ENCODE measurements at places on chromosomes 7 and 10. TPM values are rescaled to one million over a fixed set of nuclear protein-coding genes. Genes with fewer than 3 reads are reported as not detected.

The IDI2 gene
- not detected for total RNA-seq

The LRRTM3 gene
- 2.6 TPM for total RNA-seq

The NUTM2B gene
- total RNA-seq = 0.75 TPM

The TMEM130 gene
- total RNA-seq = 2.3 TPM

GRCh38 chr7:69599286-69599954 is 1.1 kb downstream of the AUTS2 start:
- peak; percentile 76 for DNase-seq

DNA sequence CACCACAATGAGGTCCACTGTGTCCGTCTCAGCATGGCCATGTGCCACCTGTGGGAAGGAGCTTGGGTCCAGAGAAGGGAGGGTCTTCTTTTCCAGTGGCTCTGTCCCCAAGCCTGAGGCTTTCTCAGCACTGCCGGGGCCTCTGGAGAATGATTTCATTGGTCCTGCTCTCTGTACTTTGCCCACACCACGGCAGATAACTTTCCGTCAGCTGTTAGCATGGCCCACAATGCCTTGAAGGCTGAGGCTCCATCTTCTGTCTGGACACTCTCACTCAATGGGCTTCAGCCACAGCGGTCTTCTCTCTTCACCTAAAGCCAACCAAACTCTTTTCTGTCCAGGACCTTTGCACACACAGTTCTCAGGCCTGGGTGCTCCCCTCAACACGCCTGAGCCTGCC is 192.5 kb downstream of the CXCL12 start:
- DNase-seq = no peak

- DNase-seq = peak; percentile 20
These were observed 1172.9 kb upstream of the AUTS2 start for GRCh38 chr7:68425377-68425776.

GRCh38 chr7:64877714-64878610 is 25.1 kb upstream of the ZNF273 start:
- DNase-seq = no peak
